ENCODE measurements at places on chromosomes 16 and 17.

DNA sequence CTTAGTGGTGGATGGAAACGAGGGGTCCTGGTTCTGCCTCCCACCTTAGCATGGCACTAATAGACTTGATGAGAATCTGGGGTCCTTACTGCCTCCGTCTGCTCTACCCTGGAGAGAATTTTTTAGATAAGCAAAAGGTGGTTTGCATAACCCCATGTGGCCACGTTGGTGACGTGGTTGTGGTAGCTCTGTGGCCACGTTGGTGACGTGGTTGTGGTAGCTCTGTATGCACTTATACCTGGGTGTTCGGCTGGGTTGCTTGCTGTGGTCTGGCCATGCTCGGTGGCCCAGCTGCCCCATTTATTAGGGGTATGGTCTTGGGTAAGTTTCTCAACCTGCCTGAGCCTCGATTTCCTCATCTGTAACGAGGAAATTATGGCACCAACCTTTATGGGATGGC is 13.0 kb downstream of the SPIRE2 start:
- DNase-seq = no peak

GRCh38 chr16:86222547-86222946 is 287.8 kb upstream of the FOXF1 start:
- no peak for DNase-seq

DNA sequence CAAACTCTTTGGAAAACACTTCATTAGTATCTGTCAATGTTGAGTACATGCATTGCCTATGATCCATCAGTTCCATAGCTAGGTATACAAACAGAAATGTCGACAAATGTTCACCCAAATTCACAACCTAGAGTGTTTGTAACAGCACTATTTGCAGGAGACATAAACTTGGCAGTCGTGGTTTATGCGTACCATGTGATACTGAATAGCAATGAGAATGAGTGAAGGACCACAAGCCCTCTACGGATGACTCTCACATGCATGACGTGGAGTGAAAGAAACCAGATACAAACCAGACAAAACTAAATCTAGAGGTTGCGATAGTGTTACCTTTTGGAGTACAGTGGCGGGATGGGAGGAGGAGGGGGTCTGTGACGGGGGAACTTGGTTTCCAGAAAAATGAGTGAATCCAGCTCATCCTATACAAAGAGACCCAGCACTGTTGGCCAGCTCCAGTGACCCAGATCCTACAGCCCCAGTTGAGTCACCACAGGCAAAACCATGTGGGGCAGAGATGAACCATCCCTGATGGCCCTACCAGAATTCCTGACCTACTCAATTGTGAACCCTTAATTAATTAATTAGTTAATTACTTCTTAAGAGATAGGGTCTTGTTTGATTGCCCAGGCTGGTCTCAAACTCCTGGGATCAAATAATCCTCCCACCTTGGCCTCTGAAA is 15.9 kb upstream of the ULK2 start:
- no peak for DNase-seq

GRCh38 chr16:4414187-4414917 is 2.0 kb downstream of the CORO7 start:
- DNase-seq = no peak

DNA sequence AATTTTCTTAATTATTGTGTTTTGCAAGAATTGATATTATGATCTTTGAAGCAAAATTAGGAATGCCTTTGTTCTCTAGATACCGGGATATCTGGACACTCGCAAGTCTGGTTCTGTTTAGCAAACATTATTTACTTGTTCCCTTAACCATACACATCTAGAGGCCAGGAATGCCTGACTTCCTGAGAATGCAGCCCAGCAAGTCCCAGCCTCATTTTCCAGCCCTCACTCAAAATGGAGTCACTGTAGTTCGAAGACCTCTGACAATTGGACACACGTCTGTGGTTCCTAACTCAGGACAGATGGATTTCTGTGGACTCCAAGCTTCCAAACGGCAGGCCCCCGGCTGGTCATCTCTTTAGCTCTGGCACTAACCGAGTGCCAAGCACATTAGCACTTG is 355.4 kb upstream of the RBFOX1 start:
- no peak for DNase-seq

GRCh38 chr17:39926588-39927100 is 757 bp downstream of the ORMDL3 start:
- DNase-seq = no peak

- no peak for DNase-seq
Measured at GRCh38 chr16:78577630-78578029, 478.2 kb downstream of the WWOX start.

GRCh38 chr17:76492989-76493501 is 8.2 kb downstream of the RHBDF2 start:
- DNase-seq = no peak

DNA sequence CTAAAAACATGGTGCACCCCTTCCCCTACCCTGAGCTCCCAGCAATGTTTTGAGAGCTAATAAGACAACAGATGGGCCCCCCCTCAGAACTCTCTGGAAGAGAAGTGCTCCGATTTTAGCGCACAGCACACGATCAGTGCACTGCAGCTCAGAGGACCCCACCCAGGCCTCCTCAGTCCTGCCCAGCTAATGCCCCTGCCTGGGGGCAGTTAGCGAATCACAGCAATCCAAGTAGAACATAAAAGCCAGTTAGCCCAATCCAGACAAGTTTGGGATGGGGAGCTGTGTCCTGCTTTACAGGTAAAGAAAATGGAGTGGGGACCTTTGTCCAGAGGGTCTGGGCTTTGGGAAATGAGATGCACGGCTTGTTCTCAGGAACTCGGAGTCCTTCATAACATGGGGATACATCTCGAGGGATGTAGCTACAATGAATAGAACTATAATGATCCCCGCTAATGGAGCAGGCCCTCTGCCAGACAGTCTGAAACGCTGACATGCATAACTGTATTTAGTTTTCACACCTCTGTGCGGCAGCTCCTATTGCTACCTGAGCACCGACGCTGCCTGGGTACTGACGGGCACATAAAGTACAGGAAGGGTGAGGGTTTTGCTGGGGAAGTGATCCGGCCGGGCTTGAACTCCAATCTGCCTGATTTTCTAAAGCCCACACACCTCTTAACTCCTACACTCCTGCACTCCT is 29.7 kb upstream of the CDC42EP4 start:
- no peak for DNase-seq

DNA sequence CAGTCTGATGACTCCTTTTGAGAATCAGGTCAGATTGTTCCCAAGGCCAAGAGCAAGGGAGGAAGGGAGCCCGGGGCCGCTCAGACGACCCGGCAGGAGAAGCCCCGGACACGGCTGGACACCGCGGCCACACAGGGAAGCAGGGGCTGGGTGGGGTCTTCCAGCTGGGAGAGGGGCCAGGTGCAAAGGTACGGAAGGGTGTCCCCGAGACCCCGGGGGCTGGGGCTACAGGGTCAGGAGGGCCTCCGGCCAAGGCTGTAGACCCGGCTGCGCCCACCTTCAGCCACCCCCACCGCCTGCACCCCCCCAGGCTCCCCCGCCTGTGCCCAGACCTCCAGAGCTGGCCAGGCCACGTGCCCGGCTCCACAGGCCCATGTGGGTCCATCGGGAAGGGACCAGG is 21.9 kb upstream of the C1QTNF8 start:
- DNase-seq = no peak

GRCh38 chr17:19720210-19720475 is 3.8 kb upstream of the SLC47A2 start:
- no peak for DNase-seq

- no peak for DNase-seq
Measured at GRCh38 chr16:72120026-72120425, 26.4 kb downstream of the DHX38 start.

- no peak for DNase-seq
Measured at GRCh38 chr16:59192551-59193199, 458.6 kb upstream of the GOT2 start.

- no peak for DNase-seq
Measured at GRCh38 chr17:41797377-41797776, 10.9 kb upstream of the JUP start.

DNA sequence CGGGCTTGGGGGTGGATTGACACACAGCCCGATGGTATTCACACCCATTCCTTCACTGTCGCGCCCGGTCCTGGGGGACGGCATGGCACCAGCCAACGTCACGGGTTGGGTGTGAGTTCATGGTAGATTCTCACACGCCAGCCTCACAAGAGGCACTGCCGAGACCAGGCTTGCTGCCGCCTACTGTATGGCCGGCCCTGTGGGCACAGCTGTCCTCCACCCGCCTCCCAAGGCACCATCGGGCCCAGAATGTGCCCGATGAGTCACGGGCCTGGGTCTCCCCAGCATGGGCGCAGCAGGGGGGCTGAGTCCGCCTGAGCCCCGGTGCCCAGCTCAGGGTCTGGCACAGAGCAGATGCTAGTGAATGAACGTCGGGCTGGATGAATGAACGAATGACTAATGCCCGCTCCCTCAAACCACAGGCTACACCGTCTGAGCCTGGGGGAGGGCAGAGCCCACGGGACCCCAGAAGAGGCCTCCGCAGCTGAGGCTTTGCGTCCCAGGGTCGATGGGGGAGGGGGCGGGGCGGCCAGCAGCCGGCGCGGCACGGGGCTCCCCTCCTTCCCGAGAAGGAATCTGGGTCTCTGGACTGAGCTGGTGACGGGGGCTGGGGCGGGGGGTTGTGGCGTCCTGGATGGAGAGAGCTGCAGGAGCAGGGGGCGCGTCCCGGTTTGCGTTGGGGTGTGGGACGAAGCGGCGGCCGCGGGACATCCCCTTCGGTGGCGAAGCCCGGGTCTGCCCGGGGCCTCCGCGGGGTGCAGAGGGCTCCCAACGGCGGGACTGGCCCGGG is 829 bp downstream of the PITPNM3 start:
- no peak for DNase-seq

GRCh38 chr17:8359769-8360168 is 16.7 kb downstream of the KRABD2 start:
- DNase-seq = no peak

DNA sequence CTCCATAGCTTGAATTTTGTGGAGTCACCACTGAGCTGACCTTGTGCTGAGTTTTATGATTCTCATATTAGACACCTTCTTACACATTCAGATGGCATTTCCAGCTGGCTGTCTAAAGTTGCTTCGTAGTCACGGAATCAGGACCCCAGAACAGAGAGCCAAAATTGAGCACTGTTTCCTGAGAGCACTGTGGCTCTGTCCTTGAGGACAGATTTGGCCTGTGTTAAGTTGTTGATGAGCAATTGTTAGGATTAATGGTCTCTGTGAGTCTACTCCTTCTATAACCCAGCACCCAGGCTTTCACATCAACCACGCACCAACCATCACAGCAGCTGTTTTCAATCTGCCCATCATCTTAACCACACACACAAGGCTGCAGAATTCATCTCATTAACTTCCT is 277.5 kb upstream of the HSBP1 start:
- no peak for DNase-seq

DNA sequence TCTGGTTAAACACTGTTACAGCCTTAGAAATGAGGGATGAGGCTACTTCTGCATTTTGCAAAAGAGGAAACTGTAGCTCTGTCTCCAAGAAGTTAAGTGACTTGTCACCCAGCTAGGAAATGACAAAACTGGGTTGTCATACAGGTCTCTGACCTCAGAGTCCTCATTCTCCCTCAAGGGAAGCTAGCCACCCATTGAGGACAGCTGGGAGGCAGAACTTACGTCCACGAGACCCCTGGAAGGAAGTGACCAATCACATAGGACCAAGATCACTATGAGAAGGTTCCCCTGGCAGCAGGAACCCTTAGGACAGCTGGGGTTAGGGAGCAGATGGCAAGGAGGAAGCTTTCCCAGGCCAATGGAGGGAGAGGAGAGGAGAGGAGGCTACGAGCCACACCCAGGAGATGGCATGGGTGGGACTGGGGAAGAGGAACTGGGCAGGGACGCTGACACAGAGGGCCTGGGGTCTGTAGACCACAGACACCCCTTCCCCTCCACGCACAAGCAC is 11.2 kb downstream of the METTL22 start:
- no peak for DNase-seq

- DNase-seq = no peak
Measured at GRCh38 chr17:59287891-59288290, 43.6 kb upstream of the YPEL2 start.

GRCh38 chr17:14616528-14616927 is 315.6 kb downstream of the HS3ST3B1 start:
- DNase-seq = no peak

GRCh38 chr16:59543641-59544040 is 809.5 kb upstream of the GOT2 start:
- DNase-seq = no peak
